ENCODE measurements at places on chromosomes 5 and 9.

DNA sequence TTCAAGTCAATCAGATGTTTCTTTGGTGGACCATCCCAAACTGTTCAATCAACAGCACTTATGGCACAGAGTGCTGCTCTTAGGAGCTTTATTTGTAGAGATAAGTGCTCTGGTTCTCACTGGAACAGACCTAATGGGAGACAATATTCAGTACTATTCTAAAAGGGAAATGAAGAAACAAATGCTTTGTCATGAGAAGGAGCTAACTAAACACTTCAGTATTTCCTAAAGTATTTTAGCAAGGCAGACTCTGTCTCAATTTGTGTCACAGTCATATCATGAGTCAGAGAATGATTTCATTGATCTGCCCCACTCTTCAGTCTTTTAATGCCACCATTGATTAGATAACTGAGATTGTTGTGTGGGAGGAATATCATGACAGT lies 175.3 kb downstream of the SLF1 start:
- DNase-seq: peak; percentile 70

GRCh38 chr9:532707-533106 lies 308.8 kb upstream of the DMRT1 start:
- DNase-seq: no peak

DNA sequence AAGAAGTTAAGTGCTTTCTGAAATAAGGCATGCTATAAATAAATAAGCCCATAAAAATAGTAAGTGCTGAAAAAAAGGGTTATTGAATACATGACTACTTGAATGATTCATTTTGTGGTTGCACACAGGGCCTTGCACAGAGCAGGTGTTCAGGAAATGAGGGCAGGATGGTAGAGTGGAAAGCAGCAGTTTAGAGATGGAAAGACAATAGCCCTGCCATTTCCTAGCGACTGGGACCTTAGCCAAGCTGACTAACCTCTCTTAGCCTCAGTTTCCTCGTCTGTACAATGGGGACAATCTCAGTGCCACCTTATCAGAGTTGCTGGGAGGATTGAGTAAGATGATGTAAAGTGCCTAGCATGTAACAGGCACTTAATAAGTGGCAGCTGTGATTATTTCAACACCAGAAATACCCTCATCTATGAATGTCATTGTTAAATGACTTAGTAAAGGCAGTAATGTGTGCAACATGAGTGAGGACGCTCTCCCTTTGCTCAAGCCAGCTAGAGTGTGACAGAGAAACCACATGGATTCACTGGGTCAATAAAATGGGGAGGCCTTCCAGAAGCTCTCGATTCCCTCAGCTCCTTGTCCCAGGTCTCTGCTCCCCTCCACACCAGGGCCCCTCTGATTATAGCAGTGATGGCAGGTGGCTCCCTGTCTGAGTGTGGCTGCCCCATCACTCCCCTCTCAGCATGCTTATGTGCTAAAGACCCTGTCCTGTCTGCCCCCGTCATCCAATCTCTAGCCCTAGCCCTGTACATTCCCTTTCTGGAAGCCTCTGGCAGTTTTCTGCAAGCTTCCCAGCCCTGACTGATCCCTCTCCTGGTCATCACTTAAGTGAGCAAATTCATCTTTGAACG lies 16.0 kb upstream of the PHF19 start:
- peak; percentile 72 for DNase-seq

DNA sequence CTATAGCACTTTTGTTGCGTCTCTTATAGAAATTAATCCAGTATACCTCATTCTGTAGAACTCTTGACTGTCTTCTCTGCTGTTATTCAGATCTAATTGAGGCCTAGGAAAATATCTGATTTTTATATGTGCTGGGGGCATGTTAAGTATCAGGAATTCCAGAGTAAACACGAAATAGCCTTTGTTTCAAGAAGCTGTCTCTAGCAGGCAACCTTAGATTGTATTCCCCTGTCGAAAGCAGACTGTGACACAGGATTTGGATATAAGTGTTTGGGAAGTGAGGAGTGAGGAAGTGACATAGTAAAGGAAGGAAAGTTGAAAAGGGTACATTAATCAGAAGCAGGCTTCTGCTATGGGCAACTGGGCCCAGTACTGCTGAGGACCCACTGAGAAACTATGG lies 72.1 kb upstream of the RASA1 start:
- no peak for DNase-seq

GRCh38 chr9:135478829-135479468 lies 633 bp upstream of the PPP1R26 start:
- DNase-seq: no peak

DNA sequence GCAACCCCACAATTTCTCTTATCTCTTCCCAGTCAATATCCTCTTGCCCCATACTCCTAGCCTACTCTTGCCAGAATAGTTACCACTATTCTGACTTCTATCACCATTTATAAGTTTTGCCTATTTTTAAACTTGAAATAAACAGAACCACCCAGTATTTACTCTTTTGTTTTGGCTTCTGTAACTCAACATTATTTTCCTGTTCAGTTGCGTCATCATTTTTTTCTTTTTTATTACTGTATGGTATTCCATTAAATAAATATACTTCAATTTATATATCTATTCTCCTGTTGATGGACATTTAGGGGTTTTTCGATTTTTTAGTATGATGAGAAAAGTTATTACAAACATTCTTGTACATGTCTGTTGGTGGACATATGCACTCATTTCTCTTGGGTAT lies 62.6 kb upstream of the ERBIN start:
- DNase-seq: no peak
